Cortex of kidney (tissue), 1 donor: ENCODE measurements at places on chromosomes 6 and 20.

DNA sequence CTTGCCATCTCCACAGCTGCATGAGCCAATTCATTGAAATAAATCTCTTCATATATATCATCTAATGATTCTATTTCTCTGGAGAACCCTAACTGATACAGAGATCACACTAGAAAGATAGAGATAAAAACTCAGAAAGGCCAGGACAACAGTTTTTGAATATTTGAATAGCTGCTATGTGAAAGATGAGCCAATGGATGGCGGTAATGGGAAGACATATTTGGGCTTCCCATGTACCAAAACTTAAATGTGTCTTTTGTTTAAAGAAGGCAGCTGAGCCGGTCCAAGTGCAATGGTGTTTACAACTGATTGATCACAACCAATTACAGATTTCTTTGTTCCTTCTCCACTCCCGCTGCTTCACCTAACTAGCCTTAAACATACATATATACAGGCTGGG, 35.1 kb downstream of the SGK1 start:
- DNase-seq = no peak

DNA sequence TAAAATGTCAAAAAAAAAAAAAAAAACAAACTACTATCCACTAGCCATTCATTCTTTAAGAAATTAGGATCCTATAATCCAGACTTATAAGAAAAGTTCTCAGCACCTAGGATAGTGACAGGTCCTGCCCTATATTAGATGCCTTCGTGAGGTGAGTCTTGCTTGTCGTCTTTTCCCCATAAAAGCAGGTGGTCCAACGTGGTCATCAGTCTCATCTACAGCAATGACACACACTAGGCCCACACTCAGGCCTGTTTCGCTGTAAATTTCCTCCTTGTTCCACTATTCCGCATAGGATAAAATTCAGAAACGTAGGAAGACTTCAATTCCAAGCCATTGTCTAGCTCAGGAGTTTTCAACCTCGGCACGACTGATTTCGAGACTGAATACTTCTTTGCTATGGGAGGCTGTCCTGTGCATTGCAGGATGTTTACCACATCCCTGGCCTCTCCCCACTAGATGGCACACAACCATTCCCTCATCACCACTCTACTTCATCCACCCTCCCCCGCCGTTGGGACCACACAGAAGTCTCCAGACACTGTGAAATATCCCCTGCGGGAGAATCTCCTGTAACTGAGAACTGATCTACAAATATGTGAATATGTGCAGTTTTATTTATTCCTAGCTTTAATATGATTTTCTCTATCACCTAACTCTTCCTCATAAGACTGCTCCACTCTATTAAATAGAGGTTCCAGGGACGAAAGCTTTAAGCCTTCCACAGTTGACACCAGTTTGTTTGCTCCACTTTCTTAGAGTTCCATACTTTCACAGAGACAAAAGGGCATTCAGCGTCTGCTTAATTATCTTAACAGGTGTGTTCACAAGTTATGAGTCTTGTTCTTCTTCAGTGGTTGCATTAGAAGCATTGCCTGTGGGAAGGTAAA, 346.3 kb downstream of the BMP2 start:
- no peak for DNase-seq

GRCh38 chr20:51739722-51740249, 28.4 kb downstream of the ATP9A start:
- no peak for DNase-seq

- no peak for DNase-seq
These were observed 84.0 kb downstream of the TASP1 start for GRCh38 chr20:13554706-13555105.

DNA sequence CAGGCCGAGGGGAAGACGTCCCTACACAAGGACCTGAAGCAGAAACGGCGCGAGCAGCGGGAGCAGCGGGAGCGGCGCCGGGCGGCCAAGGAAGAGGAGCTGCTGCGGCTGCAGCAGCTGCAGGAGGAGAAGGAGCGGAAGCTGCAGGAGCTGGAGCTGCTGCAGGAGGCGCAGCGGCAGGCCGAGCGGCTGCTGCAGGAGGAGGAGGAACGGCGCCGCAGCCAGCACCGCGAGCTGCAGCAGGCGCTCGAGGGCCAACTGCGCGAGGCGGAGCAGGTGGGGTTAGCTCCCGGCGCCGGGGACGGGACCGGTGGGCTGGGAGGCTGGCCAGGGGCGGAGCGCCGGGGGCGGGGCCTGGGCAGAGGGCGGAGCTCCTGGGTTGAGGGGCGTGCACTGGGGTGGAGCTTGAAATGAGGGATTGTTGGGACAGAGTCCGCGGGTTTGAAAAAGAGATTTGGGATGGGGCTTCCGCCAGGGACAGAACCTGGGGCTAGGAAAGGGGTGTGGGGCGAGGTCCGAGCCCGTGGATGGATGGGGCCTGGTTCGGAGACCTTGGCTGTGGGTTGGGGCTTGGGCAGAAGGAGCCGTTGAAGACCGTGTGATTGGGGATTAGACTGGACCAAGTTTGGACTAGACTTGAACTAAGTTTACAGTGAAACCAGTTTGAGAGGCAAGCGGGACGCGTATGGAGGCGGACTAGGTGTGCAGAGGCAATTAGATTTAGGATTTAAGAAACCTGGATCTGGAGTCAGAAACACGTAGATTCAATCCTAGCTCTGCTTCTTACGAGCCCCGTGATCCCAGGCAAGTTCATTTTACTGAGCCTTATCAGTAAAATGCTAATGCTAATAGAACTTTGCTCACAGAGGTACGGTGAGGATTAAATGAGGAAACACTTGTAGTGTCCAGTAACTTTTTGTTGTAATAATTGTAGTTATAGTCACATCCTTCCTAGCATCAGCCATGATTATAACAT, 20.9 kb downstream of the DEF6 start:
- DNase-seq = no peak

- DNase-seq = no peak
These were observed 43.3 kb downstream of the ATRN start for GRCh38 chr20:3514012-3514642.

DNA sequence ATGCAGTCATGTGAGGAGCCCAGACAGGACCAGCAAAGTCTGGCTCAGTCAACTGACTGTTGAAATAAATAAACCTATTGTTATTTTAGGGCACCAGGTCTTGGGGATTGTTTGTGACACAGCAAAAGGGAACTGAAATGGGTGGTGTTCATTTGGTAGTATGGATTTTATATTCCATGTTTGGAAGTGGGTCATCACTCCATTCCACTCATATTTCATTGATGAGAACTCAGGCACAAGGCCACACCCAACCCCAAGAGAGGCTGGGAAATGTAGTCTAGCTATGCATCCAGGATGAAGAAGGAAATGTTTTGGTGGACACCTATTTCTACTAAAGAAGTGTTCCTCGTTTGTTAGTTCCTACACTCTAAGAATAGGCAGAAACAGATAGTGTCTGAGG, 64.9 kb upstream of the BTBD3 start:
- DNase-seq = no peak

GRCh38 chr6:40922281-40922680, 116.7 kb downstream of the UNC5CL start:
- DNase-seq = no peak

DNA sequence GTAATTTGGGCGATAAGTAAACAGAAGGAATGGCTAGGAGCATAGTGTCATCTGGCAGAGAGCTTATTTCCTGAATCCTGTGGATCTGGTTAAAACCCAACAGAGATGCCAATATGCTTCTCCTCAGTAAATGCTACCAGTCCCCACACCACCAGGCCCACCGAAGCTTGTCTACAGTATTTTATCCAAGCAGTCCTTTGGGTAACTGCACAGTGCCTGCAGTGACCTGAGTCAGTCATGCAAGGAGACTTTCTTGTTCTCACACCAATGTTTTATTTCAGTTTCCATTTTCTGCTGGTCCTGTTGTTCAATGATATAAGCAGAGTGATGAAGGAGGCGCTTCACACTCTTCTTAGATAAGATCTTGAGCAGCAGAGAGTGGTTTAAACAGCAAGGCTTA, 326.3 kb downstream of the RIMS1 start:
- DNase-seq = no peak

- no peak for DNase-seq
These were observed 5.2 kb downstream of the PRSS35 start for GRCh38 chr6:83517500-83517899.

GRCh38 chr6:109015176-109015575, 79.5 kb downstream of the SESN1 start:
- no peak for DNase-seq

DNA sequence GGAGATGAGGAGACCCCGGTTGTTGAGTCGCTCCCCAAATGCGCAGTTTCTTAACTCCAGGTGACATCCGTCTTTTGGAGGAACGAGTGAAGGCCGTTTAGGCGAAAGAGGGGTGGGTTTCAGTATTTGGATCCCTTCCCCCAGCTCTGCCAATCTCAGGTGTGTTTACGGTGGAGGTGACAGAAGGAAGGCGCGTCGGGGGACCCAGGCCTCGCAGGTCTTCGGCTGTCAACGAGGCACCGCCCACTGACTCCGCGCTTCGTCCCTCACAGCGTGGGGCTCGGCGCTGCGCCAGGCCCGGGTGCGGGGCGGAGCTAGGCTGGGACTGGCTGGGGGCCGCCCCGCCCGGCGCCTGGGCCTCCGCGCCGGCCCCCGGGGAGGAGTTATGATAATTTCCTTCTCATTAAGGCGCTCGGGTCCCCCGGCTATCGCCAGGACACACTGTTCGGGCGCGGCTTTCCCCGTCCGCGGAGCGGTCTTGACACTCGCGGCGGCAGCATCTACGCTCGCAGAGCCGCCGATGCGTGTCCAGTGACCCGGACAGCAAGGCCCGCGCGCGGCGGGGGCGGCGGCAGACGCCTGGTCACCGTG, at the start of gene TFAP2C:
Gene TFAP2C (plus strand): TSS at position 434 of the 591 bp plus-strand sequence. CDS start 239 bp downstream, outside the sequence.
- DNase-seq = no peak

DNA sequence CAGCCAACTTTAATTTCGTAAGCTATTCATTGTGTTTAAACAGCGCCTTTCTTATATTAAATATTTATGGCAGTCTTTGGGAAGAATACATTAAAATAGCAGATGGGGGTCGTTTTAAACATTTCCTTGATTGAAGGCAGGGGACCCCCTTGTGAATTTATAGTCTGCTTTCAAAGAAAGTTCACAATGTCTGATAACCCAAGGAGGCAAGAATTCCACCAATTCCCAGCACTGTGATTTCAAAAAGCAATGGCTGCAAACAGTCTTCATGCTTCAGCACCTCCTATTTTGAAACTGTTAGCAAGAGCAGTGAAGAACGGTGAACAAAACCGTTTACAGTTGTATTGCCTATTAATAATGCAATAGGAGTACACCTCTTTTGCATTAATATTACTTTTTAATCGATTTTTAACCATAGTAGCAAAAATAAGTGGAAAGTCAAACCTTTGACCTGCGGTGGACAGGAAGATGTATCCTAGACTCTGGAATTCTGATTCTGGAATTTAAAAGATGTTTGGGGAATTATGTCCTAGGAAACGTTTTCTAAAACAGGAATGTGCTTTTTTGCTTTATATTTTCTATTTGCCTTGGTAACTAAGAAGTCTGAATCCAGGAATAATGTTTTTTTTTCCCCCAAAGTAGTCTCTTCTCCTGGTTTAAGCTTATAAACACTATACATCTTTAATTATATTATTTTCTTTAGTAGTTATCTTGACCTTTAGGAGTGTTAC, 393.0 kb downstream of the CDKAL1 start:
- no peak for DNase-seq

DNA sequence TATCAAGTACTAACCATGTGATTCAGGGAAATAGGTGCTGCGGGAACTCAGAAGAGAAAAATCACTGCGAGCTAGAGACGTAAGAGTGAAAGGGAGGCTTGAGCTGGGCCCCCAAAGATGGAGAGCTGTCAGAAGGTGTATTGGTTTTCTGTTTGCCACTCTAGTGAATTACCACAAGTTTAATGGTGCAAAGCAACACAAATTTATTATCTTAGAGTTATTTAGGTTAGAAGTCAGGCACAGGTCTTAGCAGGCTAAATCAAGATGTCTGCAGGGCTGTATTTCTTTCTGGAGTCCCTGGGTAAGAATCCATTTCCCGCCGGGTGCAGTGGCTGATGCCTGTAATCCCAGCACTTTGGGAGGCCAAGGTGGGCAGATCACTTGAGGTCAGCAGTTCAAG, 2.5 kb downstream of the ZSWIM3 start:
- no peak for DNase-seq

- DNase-seq = no peak
These were observed 237.4 kb downstream of the PTPRK start for GRCh38 chr6:128282961-128283360.

- no peak for DNase-seq
These were observed 1.3 kb downstream of the NRSN1 start for GRCh38 chr6:24127316-24127715.

DNA sequence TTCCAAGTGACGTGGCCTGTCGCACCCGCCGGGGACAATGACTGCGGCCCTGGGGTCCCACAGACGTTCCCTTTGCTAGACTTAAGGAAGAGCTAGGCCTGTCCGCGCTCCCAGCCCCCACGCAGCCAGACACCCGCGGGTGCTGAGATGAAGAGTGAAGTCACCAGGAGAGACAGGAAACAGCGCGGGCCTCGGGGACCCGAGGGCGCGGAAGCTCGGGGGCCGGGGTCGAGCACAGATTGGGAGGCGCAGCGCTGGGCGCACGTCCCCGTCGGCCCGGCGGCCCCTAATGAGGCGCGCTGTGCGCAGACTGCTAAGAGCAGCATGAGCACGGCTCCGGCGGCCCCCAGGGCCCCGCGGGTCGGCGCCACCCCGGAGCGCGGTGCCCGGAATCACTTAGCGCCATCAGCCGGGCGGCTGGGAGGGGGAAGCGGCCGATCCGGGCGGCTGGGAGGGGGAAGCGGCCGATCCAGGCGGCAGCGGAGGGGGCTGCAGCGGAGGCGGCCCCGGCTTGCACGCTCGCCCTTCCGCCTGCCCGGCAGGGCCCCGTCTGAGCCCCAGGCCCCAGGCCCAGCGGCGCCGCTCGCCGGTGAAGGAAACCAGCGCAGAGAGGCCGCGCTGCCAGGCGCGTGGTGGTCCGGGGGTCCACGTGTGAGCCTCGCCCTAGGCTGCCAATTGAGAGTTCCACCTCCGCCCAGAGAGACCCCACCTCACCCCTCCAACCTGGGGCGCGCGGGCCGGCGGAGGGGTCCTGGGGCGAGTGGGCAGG, 8.3 kb upstream of the AVP start:
- no peak for DNase-seq

GRCh38 chr6:143215771-143216170, 155.1 kb downstream of the AIG1 start:
- DNase-seq = no peak
